ENCODE measurements at places on chromosomes 6 and 20.

GRCh38 chr6:162849269-162849668 lies 121.5 kb downstream of the PACRG start:
- DNase-seq: peak; percentile 39

GRCh38 chr20:48049641-48050040 lies 264.4 kb upstream of the SULF2 start:
- no peak for DNase-seq

GRCh38 chr6:8758412-8758811 lies 323.1 kb upstream of the SLC35B3 start:
- DNase-seq: no peak

- DNase-seq: peak; percentile 22
Measured at GRCh38 chr20:48750941-48751635, 76.7 kb downstream of the PREX1 start.

GRCh38 chr6:107345393-107345792 lies 114.0 kb downstream of the PDSS2 start:
- DNase-seq: no peak

Measured in frontal cortex (tissue), 4 donors.